ENCODE measurements at places on chromosomes 13 and 19. TPM values are rescaled to one million over a fixed set of nuclear protein-coding genes. Genes with fewer than 3 reads are reported as not detected.

The AMER2 gene
- not detected for total RNA-seq

The GNA15 gene
- total RNA-seq = 106 TPM

DNA sequence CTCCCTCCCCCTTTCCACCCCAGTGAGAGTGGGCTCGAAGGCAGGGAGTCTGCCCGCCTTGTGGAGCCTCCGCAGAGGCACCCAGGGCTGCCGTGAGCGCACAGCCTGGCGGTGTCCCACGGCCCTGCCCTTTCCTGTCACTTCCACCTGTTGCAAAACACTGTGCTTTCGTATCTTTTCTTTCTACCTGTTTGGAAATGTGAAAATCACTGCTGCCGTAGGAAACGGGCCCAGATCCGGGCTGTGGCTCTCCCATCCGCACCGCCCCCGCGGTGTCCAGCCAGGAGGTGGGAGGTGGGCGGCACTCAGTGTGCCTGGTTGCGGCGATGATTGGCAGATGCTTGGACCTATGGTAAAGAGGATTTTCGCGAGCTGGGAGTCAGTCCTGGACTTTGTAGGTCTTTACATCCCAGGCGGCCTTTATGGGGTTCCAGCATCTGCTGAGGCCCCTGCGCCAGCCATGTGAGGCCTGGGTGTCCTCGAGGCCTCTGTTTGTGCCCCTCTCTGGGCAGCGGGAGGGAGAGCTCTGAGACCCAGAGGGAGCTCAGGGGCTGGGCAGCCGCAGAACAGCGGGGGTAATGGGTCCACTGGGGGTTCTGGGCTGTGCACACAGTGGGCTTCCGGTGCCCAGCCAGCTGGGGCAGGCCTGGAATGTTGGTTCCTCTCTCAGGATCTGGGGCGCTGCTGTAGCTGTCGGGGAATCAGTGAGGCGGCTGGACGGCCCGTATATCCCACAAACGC, 6.1 kb downstream of the STK11 start:
- no peak for DNase-seq

- peak; percentile 26 for DNase-seq
Measured at GRCh38 chr19:55386493-55386971, 800 bp downstream of the RPL28 start.

Measured in bronchial epithelial cell (primary cell).